ENCODE measurements at places on chromosomes 3 and 15.
A peak's percentile ranks its signal among the peaks of the same experiment; 100 is the strongest.

- DNase-seq: no peak
Observed at GRCh38 chr3:7508821-7509220, 647.9 kb downstream of the GRM7 start.

DNA sequence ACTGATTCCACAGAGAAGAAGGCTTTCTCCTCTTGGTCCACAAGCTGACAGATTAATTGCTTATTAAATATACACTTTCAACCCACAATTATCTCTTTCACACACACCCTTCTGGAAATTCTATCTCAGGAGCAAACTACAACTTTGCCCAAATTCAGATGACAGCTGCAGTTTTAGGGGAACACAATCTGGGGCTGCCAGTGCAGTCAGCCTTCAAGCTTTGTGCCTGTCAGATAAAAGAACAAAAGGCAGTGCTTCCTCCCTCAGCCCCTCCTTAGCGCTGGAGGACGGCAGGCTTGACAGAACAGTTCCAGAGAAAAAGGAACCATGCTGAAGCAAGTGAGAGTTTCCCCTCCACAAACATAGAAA lies 99.6 kb downstream of the TMCC1 start:
- peak; percentile 14 for DNase-seq

DNA sequence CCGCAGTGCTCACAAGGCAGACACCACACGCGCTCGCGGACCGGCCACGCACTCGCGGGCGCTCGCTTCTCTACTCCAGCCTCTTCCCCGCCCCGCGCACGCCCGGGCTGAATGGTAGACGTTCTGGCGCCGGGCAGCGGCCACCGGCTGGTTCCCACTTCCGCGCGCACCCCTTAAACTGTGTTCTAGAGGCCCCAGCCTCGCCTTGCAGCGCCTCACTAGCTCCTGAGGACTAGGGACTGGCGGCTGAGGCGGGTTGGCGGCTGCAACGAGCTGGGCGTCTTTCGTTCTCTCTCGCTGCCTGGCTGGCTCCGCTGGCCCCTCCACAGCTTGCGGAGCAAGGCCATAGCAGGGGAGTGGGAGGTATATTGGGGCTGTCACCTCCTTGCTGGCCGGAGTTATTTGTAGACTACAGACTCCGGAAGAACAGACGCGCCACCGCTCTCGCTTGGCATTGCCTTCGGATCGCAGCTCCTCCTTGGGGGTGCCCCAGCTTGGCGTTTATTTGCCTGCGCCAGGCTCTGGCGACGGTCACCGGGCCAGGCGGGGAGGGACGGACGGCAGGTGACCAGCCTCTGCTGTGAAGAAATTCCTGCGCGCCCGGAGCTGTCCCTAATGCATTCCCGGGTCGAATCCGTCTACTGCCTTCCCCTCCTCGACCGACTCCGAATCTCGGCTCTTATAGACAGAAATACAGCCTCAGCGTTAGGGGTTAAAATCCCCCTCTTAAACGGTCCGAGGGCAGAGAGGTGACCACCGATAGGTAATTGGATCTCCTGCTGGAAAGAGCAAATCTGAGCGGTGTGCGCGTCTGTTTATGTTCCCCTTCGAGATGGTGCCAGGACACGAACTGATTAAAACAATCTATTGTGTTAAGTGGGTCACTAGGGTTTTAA lies 1.3 kb downstream of the GREM1 start:
- peak; percentile 35 for DNase-seq

- DNase-seq: no peak
Observed at GRCh38 chr3:41603807-41604206, 358.1 kb downstream of the ULK4 start.

DNA sequence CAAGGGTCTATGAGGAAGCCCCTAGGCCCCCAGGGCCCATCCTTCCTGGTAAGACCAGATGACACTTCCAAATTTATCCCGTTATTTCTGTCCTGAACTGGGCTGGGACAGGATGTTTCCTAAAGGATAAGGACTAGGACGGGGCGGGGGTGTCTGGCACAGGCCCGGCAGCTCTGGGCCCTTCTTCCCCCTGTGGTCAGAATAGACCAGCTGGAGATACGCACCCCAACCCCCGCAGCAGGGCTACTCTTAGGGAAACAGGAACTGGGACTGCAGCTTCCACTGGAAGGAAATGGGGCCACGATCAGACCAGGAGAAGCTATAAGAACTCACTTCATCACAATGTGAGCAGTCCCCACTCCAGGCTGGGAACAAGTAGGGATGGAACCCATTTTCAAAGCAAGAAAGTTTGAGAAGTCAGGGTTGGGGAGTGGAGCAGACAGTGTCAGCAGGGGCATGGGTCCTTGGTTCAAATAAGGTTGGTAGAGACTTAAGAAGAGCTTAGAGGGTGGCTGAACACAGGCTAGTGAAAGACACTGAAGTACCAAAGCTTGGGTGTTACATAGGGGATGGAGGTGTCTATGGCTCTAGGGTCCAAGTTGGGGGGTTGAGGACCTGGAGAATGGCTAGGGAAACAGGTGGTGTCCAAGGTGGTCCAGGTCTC lies 1.1 kb downstream of the NCKIPSD start:
- peak; percentile 57 for DNase-seq

GRCh38 chr3:184874709-184875644 lies 63.0 kb downstream of the VPS8 start:
- peak; percentile 23 for DNase-seq

DNA sequence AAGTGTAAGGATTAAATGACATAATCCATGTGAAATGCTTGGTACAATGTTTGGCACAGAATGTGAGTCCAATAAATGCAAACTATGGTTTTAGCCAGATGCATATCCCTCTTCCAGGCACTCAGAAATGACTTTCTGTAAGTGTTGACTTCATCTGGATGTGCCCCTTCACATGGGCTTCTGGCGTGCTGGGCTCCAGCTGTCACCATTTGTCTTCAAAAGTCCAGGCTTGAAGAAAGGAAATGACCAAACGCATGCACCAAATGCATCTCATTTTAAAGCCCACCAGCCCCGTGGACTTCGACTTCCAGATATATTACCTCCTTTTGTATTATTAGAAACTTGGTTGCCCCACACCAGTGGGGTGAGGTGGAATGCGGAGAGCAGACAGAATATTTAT lies 23.7 kb downstream of the CRYGS start:
- DNase-seq: no peak

DNA sequence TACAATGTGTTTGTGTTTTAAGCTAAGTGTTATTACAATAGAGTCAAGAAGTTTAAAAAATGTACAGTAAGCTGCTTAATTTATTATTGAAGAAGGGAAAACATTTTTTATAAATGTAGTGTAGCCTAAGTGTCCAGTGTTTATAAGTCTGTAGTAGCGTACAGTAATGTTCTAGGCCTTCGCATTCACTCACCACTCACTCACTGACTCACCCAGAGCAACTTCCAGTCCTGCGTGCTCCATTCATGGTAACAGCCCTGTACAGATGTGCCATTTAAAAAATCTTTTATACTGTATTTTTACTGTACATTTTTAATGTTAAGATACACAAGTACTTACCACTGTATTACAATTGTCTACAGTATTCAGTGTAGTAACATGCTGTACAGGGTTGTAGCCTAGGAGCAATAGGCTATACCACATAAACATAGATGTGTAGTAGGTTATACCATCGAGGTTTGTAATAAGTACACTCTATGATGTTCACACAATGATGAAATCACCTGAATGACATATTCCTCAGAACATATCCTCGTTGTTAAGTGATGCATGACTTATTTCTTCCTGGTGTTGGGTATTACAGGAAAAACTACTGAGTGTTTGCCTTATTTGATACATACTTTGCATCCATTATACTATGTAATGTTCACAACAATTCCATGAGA lies 156.6 kb upstream of the NUDT16 start:
- DNase-seq: no peak

- DNase-seq: no peak
Observed at GRCh38 chr3:41198046-41198445, 1.3 kb upstream of the CTNNB1 start.

DNA sequence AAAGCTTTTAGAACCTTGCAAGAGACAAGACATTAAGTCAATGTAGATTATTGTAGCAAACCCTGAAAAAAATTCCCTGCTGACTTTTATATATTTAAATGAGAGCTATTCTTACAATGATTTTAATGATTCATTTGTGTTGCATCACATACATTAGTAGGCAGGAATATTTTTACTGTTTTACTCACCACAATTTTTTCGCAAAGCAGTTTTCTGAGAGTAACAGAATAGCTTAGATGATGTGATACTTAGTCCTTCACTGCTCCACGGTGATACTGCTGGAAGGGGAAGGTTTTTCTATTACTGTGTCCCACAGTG lies 43.9 kb upstream of the CLRN1 start:
- no peak for DNase-seq

DNA sequence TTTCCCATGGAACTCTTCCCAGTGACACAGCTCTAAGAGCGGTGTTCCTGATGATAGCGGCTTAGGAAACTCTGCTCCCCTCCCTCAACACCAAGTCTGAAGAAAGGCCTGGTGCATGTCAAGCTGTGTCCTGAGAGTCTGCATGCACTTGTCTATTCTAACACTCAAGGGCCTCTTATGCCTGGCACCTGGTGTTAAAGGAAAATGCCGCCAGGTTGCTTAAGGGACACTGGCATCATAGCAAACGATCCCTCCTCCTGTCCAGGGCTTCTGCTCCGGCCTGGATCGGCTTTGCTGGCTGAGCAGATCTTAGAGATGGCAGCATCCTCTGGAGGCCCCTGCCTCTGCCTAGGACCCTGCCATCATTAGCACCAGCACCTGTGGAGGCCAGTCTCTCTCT lies 121.7 kb downstream of the MEGF11 start:
- DNase-seq: no peak

GRCh38 chr15:38897551-38897950 lies 332.9 kb upstream of the RASGRP1 start:
- DNase-seq: no peak

- no peak for DNase-seq
Observed at GRCh38 chr3:98655666-98656065, 62.3 kb upstream of the CPOX start.

DNA sequence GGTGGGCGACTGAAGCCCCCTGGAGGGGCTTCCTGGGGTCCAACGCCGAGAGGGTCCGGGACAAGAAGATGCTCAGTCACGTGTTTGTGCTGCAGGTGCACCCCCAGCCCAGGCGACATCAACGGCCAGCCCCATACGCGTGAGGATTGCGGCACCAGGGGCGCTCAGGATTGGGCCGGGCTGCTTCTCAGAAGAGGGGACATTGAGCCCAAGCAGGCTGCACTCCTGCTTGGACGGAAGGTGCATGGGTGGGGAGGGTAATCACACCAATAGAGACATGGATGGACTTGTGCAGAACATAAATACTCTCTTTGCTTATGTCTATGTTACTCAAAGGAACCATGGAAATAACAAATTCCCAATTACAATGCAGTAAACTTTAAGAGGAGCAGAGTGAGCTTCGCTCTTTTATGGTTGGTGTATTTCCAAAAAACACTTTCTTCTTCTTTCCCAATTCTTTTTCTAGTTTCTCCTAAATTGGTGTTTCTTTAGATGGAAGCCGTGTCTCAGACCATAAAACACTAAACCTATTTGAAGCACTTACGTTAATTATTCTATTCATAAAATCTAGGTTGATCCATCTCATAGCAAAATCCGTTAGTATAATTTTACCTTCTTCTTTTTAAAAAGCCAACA lies 182.7 kb downstream of the GOLGA6L6 start:
- DNase-seq: no peak

Measured in GM13977 (cell line).